ENCODE measurements at places on chromosomes 7 and 10.

DNA sequence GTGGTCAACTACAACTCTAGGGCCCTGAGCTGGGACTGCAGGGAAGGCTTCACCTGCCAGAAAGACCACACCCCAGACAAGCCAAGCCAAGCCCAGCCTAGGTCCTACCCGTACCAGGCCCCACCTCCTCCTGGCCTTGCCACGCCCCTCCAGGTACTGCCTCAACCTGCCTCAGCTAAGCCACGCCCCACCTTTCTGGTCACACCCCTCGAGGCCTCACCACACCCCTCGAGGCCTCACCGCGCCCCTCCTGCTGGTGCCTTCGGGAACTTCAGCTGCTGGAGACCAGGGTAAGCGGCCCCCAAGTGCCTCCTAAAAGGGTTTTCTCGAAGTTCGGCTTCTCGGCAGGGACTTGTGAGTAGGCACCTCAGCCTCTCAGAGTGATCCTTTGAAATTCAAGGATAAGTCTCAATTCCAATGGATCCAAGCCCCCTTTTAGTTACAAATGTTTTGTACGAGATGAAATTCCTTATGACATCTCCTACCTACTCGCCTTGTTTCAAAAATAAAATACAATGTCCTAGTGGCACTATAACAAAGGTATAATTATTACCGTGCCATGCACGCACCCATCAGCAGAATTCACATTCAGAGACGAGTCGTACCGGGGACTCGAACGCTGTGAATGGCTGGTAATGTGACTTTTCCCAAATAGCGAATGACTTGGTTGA lies 171.2 kb downstream of the ARHGAP21 start:
- DNase-seq, result peak; percentile 9

DNA sequence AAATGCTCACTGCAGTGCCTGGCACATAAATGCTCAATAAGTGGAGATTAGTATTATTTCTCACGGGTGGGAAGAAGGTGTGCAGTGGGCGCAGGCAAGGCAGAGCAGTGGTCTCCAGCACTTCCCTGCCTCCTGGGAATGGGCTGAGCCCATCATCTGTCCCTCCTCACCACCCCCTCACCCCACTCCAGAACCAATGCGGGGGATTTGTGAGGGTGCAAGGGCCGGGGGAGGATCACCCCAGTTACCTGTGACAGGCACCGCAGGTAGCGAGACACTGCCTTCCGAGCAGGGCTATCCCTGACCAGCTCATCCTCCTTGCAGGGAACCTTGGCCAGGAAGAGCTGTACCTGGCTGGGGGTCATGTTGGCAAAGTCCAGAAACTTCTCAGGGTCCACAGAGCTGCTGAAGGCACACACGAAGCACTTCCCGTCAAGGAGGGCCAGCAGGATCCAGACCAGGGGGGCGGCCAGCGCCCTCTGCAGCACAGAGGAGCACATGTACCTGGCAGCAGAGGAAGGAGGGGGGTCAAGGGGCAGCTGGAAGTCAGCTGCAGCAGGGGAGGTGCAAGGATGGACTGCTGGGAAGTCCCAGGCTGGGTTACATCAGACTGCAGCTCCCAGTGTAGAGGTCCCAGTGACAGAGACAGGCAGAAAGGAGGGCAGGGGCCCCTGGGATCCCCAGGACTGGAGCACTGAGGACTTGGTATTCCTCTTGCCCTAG lies 2.8 kb downstream of the CALHM3 start:
- DNase-seq, result no peak

GRCh38 chr7:25906003-25906402 lies 246.0 kb upstream of the NFE2L3 start:
- DNase-seq, result no peak

- DNase-seq, result no peak
Observed at GRCh38 chr10:69669409-69669808, 39.4 kb downstream of the FAM241B start.

GRCh38 chr7:113873554-113874151 lies 45.2 kb downstream of the PPP1R3A start:
- no peak for DNase-seq

GRCh38 chr7:98204670-98205069 lies 6.6 kb upstream of the BHLHA15 start:
- no peak for DNase-seq

- DNase-seq, result no peak
Observed at GRCh38 chr10:28200775-28201174, 102.1 kb downstream of the MPP7 start.

DNA sequence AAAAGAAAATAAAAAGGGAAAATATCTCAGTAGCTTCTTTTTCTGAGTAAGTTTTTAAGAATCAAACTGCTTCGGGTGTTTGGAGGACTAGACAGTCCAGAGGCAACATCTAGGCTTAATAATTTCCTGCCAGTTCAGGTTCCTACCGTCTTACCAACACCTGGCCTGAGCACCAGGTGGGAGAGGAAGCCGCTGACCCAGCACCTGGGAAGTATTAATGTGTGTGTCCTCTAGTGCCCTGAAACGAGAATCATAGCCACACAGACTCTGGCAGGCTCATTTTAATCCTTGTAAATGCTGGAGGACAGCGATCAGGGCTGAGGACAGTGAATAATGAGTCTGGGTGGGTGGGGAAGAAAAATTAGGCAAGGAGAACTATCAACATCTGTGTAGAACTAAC lies 137.4 kb downstream of the ZNF438 start:
- DNase-seq, result no peak

DNA sequence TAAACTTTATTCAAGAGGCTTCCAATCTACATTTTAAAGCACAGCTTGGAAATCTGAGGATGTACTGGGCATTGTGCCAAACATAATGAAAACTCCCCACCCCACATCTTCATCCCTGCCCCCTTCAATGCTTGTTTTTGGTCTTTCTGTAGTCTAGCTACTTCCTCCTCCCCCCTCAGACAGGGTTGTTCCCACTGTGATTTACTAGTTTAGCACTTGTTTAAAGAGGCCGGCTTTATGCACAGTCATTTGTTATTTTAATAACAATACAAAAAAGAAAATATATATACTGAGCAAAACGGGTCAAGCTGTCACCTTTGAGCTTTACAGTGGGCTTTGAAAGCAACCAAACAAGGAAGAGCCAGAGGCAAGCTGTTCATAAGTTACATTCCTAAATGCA lies 132.6 kb downstream of the CHRM2 start:
- DNase-seq, result no peak

- no peak for DNase-seq
Observed at GRCh38 chr10:24944512-24945255, 7.7 kb downstream of the PRTFDC1 start.

GRCh38 chr10:13758312-13758711 lies 171.5 kb downstream of the PRPF18 start:
- no peak for DNase-seq

- no peak for DNase-seq
Observed at GRCh38 chr7:84088802-84089201, 105.8 kb downstream of the SEMA3A start.

GRCh38 chr7:71238581-71239295 lies 106.8 kb downstream of the GALNT17 start:
- no peak for DNase-seq

- DNase-seq, result no peak
Observed at GRCh38 chr10:93751832-93752231, 5.9 kb upstream of the LGI1 start.

DNA sequence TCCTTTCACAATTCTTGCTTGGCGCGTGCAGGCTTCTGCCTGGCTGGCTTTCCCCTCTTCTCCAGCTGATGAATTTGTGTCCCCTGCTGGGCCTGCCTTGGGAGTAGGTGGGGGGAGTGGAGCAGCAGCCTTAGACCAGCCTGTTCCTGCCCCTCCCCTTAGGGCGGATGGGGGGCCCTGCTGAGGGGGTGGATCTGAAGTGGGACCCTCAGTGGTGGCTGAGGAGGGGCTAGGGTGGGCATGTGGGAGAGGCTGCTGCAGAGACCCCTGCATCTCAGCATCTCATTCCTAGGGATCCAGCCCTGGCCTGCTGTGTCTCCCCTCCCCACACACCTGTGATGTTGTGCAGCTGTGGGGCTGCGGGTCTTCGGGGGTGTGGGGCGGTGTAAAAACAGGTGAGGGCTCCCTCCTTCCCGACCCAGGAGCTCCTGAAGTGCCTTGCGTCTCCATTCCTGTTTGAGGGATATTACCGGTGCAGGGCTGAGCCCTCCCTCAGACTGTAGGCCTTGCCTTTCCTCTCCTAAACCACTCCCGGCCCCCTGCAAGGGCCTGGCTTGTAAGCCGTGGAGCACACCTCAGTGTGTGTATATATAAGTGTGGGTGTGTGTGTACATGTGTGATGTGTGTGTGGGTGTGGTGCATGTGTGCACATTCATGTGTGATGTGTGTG lies 24.7 kb downstream of the ADCYAP1R1 start:
- no peak for DNase-seq

GRCh38 chr7:110400411-110400810 lies 690.5 kb upstream of the LRRN3 start:
- DNase-seq, result no peak

GRCh38 chr7:39609113-39609934 lies 14.0 kb upstream of the RALA start:
- no peak for DNase-seq

- DNase-seq, result no peak
Observed at GRCh38 chr10:24893127-24893526, 59.3 kb downstream of the PRTFDC1 start.

DNA sequence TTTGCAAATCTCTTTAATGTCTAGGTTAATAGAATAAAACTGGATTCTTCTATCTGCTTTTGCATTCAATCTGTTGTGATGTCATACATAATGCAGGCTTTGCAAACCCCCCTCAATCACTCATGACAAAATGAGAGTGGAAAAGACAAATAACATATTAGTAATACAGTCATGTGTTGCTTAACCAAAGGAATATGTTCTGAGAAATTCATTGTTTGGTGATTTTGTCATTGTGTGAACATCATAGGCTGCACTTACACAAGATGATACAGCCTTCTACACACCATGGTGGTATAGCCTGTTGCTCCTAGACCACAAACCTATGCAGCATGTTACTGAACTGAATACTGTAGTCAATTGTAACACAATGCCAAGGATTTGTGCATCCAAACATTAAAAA lies 87.3 kb upstream of the SEC61G start:
- no peak for DNase-seq

DNA sequence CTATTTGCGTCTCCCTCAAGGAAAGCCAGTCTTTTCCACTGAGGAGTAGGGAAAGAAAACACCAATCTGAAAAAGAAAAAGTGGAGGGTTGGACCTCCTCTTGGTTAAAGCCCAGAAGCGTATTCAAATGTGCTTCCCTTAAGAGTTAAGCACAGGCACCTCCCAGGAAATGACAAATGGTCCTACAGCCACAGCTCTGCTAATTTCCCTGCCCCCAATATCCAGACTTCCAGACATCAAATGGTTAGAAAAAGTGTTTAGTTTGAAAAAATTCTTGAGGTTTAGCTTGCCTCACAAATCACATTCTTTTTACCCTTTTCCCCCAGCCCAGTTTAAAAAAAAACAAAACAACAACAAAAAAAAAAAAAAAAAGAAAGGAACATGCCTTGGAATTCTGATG lies 19.0 kb upstream of the COL1A2 start:
- DNase-seq, result no peak

GRCh38 chr7:117659531-117660011 lies 179.7 kb downstream of the CFTR start:
- DNase-seq, result no peak

DNA sequence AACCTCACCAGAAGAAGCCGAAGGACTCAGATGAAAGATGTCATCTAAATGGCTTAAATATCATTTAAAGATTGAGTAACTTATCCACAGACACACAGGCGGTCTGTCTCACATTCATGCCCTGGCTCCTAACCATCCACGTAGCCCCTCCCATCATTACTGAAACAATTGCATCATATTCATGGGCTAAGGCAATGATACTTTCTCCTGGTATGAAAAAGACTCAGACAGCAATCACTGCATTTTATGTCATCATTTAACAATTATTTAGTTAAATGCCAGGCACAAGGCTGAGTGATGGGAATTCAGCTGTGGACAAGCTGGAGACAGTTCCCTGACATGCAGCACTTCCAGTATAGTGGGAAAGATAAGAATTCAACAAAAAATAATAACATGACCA lies 11.2 kb upstream of the TECTB start:
- DNase-seq, result no peak

- no peak for DNase-seq
Observed at GRCh38 chr7:134429481-134429880, 29.4 kb downstream of the AKR1B1 start.

DNA sequence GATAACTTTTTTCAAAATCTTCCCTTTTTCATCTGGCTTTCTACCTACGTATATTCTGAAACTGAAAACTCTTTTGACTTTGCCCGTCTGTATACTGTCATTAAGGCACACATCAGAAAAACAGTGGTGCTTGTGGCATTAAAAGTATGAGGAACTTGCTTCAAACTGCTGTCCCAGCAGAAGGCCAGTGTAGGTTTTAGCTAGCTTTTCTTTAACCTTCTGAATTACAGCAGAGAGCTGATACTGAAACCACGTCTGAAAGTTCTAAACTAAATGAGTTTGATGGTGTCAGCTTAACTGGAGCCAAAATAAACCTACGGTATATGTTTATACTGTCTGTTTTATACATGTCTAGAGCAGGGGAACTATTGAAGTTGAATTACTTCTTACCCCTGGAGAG lies 283.4 kb downstream of the TFEC start:
- DNase-seq, result no peak

- no peak for DNase-seq
Observed at GRCh38 chr7:16817536-16817935, 12.7 kb upstream of the AGR2 start.

DNA sequence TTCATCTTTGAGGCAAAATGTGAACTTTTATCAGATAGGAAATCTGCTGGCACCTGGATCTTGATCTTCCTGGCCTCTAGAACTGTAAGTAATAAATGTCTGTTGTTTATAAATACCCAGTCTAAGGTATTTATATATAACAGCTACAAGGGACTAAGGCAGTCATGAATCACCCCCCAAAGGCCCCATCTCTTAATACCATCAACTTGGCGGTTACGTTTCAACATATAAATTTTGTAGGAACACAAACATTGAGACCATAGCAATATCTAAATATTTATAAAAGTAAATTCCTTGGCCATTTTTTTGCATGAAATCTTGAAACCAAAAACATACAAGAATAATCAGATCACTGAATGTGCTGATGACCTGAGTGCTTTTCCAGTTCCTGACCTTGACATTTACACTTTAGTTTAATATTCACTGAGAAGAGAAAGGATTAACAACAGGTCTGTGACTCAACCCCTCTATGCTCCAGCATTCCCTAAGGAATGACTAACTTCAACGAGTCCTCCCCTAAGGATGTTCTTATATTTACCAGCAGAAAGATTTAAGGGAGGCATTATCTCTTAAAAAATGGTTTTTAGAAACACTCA lies 1438.5 kb upstream of the CELF2 start:
- no peak for DNase-seq

GRCh38 chr7:16509829-16510228 lies 16.8 kb upstream of the LRRC72 start:
- no peak for DNase-seq

DNA sequence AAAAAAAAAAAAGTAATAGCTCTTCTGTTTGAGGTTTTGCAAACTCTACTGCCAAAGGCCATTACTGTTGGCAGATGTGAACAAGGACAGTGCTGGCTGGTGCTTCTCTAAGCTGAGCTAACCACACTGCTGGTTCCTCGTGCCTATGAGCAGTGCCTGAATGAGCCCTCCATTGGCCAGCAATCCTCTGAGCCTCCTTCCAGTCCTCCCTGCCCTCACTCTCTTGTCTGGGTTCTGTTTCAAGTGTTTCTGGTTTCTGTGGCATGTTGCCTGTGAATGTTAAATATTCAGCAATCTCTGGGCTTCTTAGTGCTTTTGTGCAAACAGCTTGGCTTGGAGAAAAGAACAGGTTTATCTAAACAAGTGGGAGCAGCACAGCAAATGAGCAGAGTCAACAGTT lies 161.3 kb upstream of the AUTS2 start:
- no peak for DNase-seq

GRCh38 chr7:3029138-3029537 lies 14.5 kb downstream of the CARD11 start:
- no peak for DNase-seq

GRCh38 chr10:64506963-64507362 lies 985.8 kb downstream of the REEP3 start:
- DNase-seq, result no peak
